ENCODE measurements at places on chromosomes 12 and 14.
A peak's percentile ranks its signal among the peaks of the same experiment; 100 is the strongest.

DNA sequence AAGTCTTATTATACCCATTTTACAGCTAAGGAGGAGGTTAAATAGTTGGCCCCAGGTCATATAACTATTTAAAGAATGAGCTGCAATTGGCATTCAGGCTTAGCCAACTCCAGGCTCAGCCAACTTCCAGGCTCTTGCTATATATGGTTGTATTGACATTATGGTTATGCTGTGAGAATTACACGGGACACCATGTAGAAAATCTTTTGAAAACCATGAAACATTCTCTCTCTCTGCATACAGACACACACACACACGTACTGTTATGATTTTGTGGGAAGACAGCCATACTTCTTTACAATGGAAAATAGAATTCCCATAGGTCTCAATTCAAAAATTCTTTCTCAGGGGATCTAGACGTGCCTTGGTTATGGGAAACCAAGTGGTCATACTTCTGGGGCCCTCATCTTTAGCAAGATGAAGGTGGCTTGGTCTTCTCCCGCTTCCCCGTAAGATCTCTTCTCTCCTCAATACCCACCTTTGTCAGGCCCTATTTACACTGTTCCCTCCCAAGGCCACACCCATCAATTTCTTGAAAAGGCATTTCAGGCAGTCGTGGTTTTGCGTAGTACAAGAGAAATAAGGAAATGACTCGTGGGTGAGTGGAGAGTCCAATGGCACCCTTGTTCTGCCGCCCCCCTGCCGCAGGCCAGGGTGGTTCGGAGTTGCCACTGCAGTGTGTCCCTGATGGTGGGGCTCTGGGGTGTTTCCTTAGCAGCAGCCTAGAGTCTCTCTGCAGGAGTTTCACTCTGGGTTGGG lies 10.0 kb upstream of the GPRC5A start:
- DNase-seq, result no peak

- no peak for DNase-seq
These were observed 15.0 kb upstream of the MGP start for GRCh38 chr12:14900521-14901227.

- DNase-seq, result no peak
These were observed 319.5 kb upstream of the DIO3 start for GRCh38 chr14:101241807-101242278.

- DNase-seq, result peak; percentile 81
These were observed 98.1 kb downstream of the DDHD1 start for GRCh38 chr14:53055003-53055402.

DNA sequence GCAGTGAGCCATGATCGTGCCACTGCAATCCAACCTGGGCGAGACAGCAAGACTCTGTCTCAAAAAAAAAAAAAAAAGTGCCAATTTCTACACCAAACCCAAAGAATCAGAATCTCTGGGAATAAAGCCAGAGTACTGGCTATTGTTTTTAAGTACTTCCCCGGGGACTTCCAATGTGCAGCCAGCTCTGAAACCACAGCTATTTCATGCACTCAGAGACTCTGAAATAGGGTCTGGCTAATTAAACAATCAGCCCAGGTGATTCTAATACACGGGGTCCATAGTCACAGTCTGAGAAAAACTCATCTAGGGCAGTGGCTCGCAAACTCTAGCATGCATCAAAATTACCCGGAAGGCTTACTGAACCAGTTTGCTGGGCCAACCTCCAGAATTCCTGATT lies 56.3 kb downstream of the SIX6 start:
- no peak for DNase-seq

DNA sequence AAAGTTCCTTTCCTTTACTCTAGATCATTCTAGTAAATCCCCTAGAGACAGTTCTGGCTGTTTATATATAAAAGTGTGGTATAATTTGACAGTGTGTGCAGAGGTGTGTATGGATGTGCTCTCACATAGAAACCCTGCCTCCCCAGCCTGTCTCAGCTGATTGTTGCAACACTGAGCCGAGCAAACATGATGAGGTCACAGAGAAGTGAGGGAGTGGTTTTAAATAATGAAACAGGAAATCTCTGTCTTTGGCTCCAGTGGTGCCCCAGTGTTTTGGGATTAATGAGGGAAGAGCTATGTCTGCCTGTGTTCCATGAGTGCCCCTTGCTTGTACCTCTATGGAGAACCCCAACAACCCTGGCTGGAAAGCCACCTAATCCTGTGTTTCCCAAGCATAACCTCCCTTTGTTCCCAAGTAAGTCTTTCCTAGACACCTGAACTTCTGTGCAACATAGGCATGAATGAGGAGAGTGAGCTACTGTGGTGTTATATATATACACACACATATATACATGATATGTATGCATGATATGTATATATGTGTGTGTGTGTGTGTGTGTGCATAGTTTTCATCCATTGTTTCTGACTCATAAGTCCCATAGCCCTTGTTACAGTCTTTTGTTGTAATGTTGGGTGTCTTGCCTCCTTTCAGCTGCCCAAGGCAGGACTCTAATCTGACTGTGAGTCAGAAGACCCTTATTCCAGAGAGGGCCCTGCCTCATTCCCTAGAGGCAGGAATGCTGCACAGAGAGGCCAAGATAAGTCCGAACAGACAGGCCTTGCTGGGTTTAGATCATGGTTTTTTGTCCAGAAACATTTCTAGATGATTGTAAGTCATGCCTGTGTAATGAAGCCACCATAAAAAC lies 18.0 kb downstream of the TRAF3 start:
- DNase-seq, result no peak

GRCh38 chr12:1781772-1782171 lies 38.6 kb upstream of the LRTM2 start:
- DNase-seq, result no peak

DNA sequence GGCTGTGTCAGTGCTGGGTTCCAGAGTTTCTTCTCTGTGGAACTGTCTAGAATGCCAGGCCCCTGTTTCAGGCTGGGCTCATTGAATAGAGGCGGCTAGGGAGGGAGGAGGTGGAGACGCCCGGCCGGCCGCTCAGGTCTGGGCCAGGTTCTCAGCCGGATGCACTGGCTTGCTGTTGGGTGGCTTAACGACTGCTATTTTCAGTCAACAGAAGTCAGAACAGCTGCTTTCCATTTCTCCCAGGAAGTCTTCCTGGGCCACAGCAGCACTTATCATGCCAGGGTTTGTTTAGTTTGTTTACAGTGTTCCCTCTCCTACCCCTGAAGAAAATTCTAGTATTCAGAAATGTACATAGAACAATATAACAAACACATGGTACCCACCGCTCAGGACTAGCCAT lies 26.0 kb upstream of the VPS37B start:
- DNase-seq, result no peak

- DNase-seq, result no peak
These were observed 21.7 kb upstream of the GARIN2 start for GRCh38 chr14:67167420-67168109.

GRCh38 chr12:57844709-57845477 lies 1.6 kb downstream of the CTDSP2 start:
- peak; percentile 48 for DNase-seq

- DNase-seq, result no peak
These were observed 28.3 kb downstream of the DYNC1H1 start for GRCh38 chr14:101992708-101993107.

DNA sequence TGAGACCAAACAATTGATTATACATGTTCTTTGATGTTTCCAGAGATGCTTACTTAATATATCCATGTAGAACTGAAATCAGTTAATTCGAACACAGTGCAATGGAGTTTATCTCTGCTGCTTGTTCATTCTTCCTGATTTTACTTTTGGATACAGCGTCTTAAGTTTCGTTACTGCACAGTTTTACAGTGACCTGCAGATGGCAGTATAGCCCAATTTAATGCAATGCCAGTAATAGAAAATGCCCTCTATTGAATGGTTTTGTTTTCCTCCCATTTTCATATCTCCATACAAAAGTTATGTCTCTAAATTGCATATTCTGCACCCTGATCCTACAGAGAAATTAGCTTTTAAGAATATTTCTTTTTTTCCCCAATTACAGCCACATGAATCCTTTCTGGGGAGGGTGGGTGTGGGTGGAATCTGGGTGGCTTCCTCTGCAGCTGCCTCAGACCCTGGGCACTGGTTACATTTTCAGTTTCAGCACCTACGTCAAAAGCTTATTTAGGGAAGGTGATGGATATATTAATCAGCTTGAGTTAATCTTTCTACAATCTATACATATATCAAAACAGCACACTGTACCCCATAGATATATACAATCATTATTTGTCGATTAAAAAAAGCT lies 101.1 kb upstream of the DCD start:
- DNase-seq, result peak; percentile 57

DNA sequence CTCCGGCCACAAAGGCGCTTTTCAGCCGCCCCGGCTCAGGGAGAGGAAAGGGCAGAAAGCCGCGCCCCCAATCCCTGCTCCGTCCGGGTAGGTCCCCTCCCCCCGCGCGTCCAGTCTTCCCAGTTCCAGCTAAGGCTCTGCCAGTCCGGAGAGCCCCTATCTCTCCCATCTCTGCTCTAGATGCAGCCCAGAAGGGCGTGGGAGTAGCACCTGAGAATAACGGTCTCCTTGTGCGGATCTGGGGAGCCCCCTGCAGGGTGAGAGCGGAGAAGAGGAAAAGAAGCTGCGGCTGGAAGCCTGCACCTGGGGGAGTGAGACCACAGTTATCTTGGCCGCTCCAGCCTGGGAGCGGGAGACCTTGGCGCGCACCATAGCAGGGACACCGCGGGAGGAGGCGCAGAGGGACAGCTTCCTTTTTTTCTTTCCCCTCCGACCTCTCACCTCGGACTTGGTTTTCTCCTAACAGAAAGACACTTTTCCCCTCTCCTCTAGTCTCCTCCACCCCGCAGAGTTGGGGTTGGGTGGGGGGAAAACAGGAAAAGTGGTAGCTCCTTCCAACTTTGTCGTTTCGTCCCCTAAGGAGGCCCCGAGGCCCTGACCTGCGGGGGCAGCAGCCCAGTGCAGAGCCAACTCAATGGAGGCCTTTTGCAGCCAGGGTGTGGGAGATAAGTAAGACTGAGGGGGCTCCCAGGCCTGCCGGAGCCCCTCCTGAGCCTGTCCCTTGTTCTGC lies 2.4 kb downstream of the DHH start:
- peak; percentile 47 for DNase-seq

GRCh38 chr12:21324551-21324950 lies 10.2 kb downstream of the SLCO1A2 start:
- DNase-seq, result peak; percentile 77

- DNase-seq, result no peak
These were observed 340.6 kb downstream of the PRKD1 start for GRCh38 chr14:29587046-29587445.

DNA sequence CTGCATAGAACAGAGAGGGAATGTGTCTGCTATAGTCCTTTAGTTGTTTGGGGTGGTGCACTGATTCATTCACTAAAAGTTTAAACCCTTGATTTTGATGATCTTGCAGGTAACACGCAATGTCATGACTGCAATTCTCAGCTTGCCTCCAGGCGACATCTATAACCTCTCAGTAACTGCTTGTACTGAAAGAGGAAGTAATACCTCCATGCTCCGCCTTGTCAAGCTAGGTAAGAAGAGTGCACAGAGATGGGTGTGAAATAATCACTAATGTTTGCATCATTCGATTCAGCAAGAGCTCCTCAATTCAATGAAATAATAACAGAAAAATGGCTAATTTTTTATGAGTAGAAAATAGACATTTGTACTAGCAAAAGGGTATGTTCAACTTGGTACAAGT lies 203.7 kb downstream of the PTPRO start:
- DNase-seq, result no peak

GRCh38 chr12:22242726-22243125 lies 91.8 kb downstream of the ST8SIA1 start:
- no peak for DNase-seq

GRCh38 chr12:53961025-53961761 lies 6.5 kb downstream of the HOXC12 start:
- DNase-seq, result no peak

DNA sequence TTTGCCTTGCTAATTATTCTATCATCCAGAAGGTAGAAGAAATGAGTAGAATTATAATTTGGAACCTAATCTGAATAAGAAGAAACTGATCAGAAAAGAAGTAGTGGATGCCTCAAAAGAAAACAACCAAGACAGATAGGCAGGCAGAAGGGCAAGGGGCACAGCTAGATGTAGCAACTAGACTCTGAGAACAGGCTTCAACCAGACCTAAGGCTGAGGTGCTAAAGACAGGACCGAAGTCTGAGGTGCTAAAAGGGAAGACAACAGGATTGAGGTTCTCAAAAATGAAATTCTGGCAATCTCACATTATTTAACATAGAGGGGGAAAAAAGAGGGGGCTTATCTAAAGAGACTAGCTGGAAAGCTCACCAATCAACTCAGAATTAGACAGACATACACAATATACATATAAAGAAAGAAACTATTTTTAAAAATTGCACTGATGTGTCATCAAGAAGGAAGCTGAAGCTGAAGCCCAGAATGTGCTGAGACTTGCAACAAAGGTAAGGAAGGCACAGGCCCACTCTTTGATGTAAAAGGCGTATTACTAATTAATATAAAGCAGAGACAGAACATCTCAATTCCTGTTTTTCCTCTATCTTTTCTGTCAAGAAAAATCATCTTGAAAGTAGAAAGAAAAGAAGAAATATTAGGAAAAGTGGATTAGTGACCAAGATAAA lies 43.8 kb upstream of the CSRNP2 start:
- no peak for DNase-seq

GRCh38 chr14:105178069-105178867 lies 2.8 kb downstream of the NUDT14 start:
- DNase-seq, result no peak

DNA sequence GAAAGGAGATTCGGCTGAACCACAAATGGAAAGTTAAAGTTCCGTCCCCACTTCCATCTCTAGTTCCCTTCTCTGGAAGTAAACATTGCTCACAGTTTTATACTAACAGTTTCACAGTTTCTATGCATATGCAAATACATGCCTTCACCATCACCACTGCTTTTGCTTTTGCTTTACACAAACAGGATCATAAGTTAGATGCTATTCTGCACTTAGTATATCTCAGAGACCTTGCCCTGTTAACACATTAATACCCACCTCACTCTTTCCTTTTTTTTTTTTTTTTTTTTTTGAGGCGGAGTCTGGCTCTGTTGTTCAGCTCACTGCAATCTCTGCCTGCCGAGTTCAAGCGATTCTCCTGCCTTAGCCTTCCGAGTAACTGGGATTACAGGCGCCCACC lies 890 bp downstream of the TEP1 start:
- peak; percentile 17 for DNase-seq

- DNase-seq, result no peak
These were observed 74.3 kb upstream of the PLEKHG7 start for GRCh38 chr12:92628476-92628875.

DNA sequence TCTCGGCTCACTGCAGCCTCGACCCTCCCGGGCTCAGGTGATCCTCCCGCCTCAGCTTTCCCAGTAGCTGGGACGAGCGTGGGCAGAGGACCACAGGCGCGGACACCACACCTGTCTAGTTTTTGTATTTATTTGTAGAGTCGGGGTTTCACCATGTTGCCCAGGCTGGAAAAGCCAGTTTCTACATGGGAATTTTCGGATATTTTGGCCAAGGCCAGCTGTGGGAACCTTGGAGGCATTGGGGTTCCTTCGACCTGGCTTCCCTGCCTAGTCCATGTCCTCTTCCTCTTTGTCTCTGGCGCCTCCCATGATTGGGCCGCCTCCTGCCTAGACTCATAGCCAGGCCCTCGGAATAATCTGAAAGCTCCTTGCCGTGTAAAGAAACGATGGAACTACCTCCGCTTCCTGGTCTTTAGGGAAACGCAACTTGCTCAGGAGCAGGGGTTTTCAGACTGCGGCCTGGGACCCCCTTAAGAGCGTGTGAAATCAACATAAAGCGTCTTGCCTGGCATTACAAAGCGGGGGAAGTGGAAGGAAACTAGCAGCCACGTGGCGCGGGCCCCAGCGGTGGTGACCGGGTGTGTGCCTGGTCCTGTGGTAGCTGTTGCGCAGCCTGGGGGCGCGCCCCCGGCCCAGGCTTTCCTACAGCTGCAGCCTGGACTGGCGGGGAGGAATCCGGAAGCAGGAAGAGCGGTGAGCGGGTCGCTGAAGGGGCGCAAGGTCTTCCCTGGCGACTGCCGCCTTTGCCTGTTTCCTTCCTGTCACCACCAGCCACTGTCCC lies 1.4 kb upstream of the HSP90AA1 start:
- DNase-seq, result peak; percentile 20

Measured in midbrain (tissue), 1 donor.